ENCODE measurements at places on chromosomes 7 and 10. TPM values are rescaled to one million over a fixed set of nuclear protein-coding genes. Genes with fewer than 3 reads are reported as not detected.

GRCh38 chr7:115676080-115676479 is 354.5 kb downstream of the TFEC start:
- H3K4me3 ChIP-seq, result no peak overlapping the region
- no peaks in the 10 kb centered on the region for H3K36me3 ChIP-seq
- H3K27ac ChIP-seq, result no peak overlapping the region
- H3K4me1 ChIP-seq, result peaks cover 11% of the 10 kb centered on the region
- H3K27me3 ChIP-seq, result no peaks in the 10 kb centered on the region

GRCh38 chr10:119817991-119818888 is 54.4 kb downstream of the MCMBP start:
- DNase-seq, result peak; percentile 29
- no peaks in the 10 kb centered on the region for H3K4me1 ChIP-seq
- H3K27ac ChIP-seq, result peak overlapping the region; percentile 67
- H3K36me3 ChIP-seq, result no peaks in the 10 kb centered on the region
- H3K27me3 ChIP-seq, result no peaks in the 10 kb centered on the region

- H3K4me3 ChIP-seq, result no peak overlapping the region
- no peak for DNase-seq
- no peaks in the 10 kb centered on the region for H3K4me1 ChIP-seq
- no peaks in the 10 kb centered on the region for H3K36me3 ChIP-seq
- H3K27me3 ChIP-seq, result no peaks in the 10 kb centered on the region
- H3K27ac ChIP-seq, result no peak overlapping the region
Measured at GRCh38 chr7:132450696-132451095, 125.6 kb downstream of the PLXNA4 start.

DNA sequence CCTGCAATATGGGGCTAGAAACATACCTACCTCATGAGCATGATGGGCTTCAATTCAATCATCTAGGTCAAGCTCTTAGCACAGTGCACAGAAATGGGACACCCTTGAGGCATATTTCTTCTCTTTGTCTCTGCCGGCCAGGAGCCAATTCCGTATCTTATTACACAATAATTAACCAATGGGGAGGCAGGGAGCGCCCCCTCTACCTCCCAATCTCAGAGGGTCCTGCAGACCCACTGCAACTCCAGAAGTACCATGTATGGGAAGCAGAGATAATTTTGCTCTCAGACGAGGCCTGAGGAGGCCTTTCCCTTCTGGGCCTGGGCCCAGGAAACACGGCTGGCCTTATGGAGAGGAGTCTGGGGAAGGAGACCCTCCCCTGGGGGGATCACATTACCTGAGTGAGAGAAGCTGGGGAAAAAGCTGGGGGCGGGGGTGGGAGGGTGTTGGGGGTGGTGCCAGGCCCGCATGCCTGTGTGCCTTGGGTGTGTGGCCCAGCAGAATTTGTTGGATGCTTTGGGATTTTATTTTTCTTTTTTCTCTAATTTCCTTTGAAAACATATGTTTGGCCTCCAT is 155.5 kb downstream of the UBE2H start:
- no peaks in the 10 kb centered on the region for H3K4me1 ChIP-seq
- H3K27ac ChIP-seq, result no peak overlapping the region
- H3K27me3 ChIP-seq, result peaks cover 9% of the 10 kb centered on the region
- no peak overlapping the region for H3K4me3 ChIP-seq
- no peak for DNase-seq

HOXA4 gene
- 42.4 TPM for total RNA-seq
